ENCODE measurements at places on chromosomes 6 and 20.
A peak's percentile ranks its signal among the peaks of the same experiment; 100 is the strongest.

GRCh38 chr20:58841539-58842264, 9.0 kb downstream of the GNAS-AS1 start:
- DNase-seq: no peak

DNA sequence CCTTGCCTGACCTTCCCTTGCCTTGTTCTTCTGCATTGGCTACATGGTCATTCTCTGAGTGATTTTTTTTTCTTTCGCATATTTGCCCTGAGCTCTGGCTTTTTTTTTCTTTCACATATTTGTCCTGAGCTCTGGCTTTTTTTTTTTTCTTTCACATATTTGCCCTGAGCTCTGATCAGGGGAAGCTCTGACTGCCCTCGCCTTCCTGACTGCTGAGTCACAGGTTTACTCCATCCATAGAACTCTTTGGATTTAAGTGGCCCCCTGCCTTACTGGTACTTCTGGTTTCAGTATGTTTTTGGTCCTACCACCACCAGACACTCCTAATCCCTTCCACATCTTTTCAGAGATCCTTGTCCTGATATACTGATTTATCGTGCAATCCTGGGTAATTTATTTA, 201.1 kb downstream of the OGFRL1 start:
- no peak for DNase-seq

GRCh38 chr6:115302731-115303130, 758.0 kb downstream of the FRK start:
- DNase-seq: no peak

DNA sequence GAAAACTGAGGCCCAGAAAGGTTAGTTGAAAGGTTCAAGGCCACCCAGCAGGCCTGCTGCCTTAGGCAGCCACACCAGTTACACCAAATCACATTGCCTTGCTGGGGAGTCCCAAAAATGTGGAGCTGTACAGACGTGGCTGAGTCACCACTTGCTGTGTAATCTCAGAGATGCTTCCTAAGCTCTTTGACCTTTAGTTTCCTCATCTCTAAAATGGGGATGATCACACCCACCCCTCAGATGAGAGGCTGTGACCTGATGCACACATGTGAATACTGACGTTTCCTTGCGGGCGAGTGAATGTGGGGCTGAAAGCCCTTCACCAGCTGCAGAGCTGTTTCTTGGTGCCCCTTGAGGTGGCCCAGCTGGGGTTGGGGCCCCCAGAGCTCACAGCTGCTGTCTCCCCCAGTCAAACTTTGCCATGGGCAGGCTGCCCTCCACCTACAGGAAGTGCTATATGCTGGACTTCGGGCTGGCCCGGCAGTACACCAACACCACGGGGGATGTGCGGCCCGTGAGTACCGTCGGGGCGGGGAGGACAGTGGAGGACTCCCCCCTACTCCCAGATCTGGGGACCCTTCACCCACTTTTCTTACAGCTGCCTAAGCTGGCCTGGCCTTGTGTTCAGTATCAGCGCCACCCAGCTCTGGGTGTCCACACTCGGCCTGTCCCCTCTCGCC, 11.0 kb downstream of the TTBK1 start:
- DNase-seq: no peak

DNA sequence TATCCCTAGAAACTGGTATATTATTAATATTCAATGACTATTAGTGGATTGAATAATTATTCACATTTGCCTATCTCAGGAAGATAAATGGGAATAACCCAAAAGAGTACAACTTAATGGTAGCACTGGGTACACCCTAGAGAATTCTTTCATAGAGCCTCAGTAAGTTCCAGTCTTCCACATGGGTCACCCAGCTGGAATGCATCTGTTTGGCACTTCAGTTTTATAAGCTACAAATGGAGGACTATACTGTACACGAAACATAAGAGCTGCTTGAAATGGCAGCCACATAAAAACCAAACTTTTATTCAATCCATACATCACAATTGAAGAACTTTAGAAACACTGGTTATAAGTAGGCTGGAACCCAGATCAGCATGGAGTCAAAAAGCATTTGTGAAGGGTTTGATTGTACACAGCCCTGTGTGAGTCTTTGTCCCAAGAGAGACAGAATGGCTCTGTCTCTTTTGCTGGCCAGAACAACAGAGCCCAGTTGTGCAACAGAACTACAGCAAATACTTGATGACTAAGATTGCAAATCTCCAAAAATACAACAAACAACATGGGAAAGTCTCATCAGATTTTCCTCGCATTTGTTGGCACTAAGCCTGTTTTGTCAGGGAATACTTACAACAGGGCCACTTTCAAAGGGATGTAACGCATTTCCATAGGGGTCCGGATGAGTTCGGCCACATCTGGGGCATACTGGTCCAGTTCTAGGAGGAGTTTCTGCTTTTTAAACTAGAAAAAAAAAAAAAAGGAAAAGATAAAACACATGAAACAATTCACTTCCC, 39.5 kb downstream of the PIGU start:
- DNase-seq: no peak

- no peak for DNase-seq
Observed at GRCh38 chr6:47288267-47289090, 21.2 kb downstream of the TNFRSF21 start.

DNA sequence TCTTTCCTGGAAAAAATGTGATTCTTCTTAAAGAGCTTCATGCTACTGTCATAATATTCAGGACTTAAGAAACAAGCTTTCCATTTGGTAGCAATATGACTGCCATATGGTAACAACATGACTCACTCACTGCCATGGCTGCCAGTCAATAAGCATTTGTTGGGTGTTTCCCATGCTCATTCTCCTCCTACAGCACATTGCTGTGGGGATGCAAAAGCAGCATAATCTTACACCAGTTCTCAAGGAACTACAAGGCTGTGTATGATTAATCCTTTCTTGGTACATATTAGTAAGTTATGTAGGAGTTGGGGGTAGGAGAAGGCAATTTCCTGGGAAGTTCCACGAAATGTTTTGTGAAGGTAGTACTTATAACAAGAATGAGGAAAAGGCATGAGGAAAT, 76.7 kb downstream of the CEP162 start:
- no peak for DNase-seq

GRCh38 chr20:18197382-18198070, 59.9 kb downstream of the KAT14 start:
- DNase-seq: no peak

GRCh38 chr6:133637874-133638273, 251.0 kb upstream of the TCF21 start:
- no peak for DNase-seq

DNA sequence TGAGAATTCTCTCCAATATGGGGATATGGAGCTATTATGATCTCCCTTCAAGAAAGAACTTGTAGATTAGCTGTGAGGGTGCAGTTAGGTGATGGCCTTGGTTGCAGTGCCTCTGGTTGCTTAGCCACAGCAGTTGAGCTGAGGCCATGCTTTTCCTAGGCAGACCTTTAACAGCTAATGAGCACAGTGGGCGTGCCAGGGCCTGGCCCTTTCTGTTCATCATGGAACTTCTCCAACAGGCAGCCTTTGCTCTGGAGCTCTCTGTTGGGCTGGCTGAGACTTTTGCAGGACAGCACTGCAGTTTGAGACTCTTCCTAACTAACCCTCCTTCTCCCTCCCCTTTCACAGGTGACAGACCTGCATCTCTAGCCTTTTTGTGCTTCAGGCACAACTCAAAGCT, 39.7 kb upstream of the TMEM170B start:
- DNase-seq: no peak

- DNase-seq: no peak
Observed at GRCh38 chr20:24780674-24781417, 168.2 kb upstream of the CST7 start.

DNA sequence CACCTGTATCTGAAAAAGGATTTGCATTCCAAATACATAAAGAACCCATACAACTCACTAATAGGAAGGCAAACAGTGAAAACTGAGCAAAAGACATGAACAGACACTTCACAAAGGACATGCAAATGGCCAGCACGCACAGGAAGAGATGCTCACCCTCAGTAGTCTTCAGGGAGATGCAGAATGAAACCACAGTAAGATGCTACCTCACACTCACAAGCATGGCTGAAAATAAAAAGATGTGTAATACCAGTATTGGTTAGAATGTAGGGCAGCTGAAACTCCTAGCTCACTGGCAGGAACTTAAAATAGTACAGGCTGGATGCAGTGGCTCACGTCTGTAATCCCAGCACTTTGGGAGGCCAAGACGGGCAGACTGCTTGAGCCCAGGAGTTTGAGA, 64.6 kb downstream of the SNX5 start:
- no peak for DNase-seq

DNA sequence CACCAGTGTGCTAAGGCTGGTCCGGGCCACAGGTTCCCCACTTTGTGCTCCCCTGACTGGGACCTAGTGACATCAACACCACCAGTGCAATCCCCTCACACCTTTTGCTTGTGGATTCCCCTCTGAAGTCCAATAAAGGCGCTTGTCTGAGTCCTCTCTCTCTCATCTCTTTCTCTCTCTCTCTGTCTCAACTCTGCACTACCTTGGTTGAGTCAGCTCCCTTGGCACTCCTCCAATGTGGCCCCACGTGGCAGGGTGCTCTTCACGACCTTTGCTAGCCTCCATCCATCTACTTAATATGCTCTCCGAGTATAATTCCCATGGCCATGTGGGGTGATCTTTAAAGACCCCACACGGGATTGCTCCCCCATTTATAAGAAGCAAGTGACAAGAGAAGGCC, 385.0 kb downstream of the CD83 start:
- DNase-seq: peak; percentile 37

- DNase-seq: no peak
Observed at GRCh38 chr20:34364223-34364506, 1.1 kb downstream of the ITCH start.

DNA sequence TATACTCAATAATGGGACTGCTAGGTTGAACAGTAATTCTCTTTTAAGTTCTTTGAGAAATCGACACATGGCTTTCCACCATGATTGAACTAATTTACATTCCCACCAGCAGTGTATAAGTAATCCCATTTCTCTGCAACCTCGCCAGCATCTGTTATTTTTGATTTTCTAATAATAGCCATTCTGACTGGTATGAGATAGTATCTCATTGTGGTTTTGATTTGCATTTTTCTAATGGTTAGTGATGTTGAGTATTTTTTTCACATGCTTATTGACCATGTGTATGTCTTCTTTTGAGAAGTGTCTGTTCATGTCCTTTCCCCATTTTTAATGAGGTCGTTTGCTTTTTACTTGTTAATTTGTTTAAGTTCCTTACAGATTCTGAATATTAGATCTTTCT, 66.5 kb downstream of the STK4 start:
- no peak for DNase-seq

- DNase-seq: no peak
Observed at GRCh38 chr6:35184580-35185301, 29.0 kb upstream of the SCUBE3 start.

DNA sequence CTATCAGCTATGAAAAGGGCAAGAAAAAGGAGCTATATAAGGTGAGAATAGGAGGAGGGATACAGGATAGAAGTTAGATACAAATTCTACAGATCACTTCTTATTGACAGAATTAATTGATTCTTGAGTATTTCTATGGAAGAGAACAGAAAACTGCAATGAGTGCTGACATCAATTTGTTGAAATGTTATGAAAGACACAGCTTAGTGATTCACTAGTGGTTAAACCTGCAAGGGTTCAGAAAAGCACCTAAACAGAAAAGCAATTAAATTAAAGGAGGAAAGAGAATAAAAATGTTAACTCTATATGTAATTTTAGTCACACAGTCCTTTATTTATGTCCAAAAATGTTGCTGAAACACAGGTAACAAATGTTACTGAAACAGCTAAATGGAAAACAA, 254.4 kb upstream of the RUNX2 start:
- DNase-seq: no peak

DNA sequence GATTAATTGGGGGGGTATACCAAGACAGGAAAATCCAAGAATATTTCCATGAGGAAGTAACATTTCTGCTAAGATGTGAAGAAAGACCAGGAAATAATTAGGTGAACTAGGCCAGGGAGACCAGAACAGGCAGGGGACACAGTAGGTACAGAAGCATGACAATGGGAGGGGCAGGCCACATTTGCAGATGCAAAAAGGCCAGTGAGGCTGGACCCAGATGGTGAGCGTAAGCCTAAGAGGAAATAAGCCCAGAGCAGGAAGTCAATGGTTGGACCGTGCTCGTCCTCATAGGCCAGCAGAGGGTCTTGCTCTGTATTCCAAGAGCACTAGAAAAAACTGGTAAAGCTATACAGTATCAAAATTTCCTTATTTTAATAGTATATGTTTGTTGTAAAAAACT, 9.4 kb downstream of the CEP162 start:
- no peak for DNase-seq

- DNase-seq: no peak
Observed at GRCh38 chr6:12371151-12371550, 81.0 kb downstream of the EDN1 start.

- no peak for DNase-seq
Observed at GRCh38 chr6:5507131-5507681, 245.9 kb downstream of the FARS2 start.

GRCh38 chr6:42498473-42499128, 46.9 kb upstream of the TRERF1 start:
- no peak for DNase-seq

Measured in stimulated activated CD8-positive, alpha-beta memory T cell treated with anti-CD3 and anti-CD28 coated beads, Interleukin-4, amount 100 ng/mL, for 48 hours (primary cell).